Panc1 (cell line): ENCODE measurements at places on chromosomes 6 and 20. TPM values are rescaled to one million over a fixed set of nuclear protein-coding genes. Genes with fewer than 3 reads are reported as not detected.

GRCh38 chr20:47318027-47318585, 38.4 kb downstream of the ZMYND8 start:
- DNase-seq = no peak

DNA sequence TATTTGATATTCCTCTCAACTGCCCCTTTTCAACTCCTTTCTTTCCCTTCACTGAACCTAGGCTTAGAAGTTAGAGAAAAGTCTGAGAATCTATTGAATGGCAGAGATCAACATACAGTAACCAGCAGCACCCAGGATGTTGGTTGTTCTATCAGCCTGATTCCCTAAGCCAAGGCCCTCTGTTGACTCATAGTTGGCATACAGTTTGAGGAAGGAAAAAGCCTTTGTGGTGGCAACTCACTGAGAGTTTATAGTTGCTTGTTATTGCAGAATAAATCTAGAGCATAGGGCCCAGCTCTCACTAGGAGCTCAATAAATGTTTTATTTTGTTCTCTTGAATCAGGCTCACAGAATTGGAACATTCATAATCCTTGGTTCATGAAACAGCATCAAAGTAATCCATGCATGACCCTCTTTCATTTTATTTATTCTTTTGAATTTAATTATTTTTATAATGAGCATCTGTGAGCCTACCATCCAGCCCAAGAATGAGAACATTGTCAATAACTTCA, 119.1 kb upstream of the ADGRF1 start:
- DNase-seq = no peak

GRCh38 chr6:135871296-135871695, 19.8 kb downstream of the PDE7B start:
- DNase-seq = no peak

- no peak for DNase-seq
Observed at GRCh38 chr20:57392512-57393271, 1.5 kb downstream of the RBM38 start.

- no peak for DNase-seq
Observed at GRCh38 chr6:31558631-31559500, 11.5 kb downstream of the NFKBIL1 start.

The PLCB1 gene
- 0.59 TPM for total RNA-seq

DNA sequence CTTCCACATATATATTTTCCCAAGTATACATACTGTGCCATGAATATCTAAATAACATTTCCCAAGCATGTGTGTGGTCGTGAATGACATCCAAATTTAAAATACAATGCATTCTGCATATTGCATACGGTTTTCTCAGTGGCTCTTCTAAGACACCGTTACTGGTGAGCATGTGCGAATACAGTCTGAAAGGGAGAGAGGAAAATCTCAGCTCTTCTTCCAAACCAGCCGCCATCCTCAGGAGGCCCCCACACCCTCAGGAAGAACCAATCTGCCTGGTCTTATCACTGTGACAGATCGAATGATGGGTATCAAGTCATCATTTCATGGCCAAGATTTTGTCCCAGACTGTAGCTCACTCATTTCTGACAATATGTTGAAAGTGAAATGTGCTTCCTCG, 50.7 kb downstream of the ADAT2 start:
- DNase-seq = no peak

- no peak for DNase-seq
Observed at GRCh38 chr20:34583544-34583943, 25.0 kb downstream of the MAP1LC3A start.

The PLCB4 gene
- 1.5 TPM for total RNA-seq

The CNKSR3 gene
- total RNA-seq = 18.2 TPM

DNA sequence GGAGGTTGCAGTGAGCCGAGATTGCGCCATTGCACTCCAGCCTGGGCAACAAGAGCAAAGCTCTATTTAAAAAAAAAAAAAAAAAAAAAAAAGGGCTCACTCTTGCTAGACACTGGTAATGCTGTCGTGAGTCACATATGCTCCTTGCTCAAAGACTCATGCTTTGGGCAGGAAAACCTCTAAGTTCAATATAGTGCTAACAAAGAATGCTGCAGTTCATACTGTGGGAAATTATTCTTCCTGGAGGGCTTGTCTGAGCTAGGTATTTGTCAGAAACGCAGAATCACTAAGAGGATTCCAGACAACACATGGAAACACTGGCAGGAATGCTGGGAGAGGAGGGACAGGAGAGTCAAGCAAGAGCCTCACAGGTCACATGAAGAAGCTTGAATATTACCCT, 2.3 kb upstream of the LYRM2 start:
- no peak for DNase-seq

The HSF2 gene
- 21.1 TPM for total RNA-seq

The CALHM6 gene
- total RNA-seq = not detected

- DNase-seq = no peak
Observed at GRCh38 chr6:11632231-11632630, 94.7 kb downstream of the TMEM170B start.

DNA sequence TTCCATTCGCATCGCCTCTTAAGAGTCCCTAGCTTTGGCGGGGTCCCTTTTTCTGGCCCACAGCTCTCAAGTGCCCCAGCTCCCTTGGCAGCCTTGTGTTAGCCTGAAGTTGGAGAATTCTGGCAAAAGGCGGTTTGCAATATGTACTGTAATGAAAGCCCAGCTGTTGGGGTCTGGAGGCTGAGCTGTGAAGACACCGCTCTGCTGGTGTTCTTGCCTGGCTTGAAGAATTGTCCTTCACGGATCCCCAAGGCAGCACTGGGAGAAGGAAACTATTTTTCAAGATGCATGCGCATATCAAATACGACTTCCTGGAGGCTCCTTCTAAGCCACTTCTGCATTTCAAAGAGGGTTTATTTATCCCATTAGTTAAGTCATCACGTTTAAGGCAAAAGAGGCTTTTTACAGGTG, 21.4 kb upstream of the CITED2 start:
- no peak for DNase-seq

GRCh38 chr6:157333956-157334355, 10.6 kb upstream of the TMEM242 start:
- no peak for DNase-seq

GRCh38 chr20:57927376-57927775, 217.6 kb upstream of the PMEPA1 start:
- DNase-seq = no peak

- no peak for DNase-seq
Observed at GRCh38 chr6:7489376-7489775, 52.1 kb upstream of the DSP start.

The OVOL2 gene
- total RNA-seq = 0.77 TPM

The NFKBIE gene
- 24.9 TPM for total RNA-seq

- DNase-seq = no peak
Observed at GRCh38 chr6:149060300-149060984, 257.1 kb upstream of the TAB2 start.

DNA sequence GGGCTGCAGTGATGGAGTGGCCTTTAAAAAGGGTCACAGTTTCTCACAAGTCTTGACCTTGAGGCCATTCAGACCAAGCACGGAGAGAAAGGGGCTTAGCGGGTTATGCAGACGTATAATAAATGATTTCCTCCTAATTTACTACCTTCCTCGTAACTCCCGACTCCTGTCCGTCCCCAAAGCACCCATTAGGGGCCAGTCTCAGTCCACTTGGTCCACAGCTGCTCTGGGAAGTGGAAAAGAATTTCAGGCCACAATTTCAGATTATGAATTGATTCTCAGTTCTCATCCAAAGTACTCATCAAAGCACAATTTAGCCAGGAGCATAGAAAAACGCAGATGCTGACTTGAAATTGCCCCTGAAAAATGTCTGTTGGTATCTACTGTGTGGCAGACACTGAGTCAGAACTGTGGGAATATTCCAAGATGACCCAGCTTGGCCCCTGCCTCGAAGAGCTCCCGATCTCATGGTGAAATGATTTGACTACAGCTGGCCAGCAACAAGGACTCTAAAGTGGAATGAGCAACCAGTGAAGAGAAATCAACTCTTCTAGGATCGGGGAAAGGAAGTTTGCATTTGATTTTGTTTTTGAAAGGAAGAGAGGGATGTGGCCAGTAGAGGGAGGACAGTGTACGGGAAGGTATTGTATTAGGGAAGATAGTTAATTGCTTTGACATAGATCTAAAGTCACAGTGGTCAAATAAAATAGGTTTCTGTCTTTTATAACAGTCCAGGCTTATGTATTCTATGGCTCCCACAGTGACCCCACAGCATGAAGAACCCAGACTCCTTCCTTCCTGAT, 15.2 kb upstream of the STK35 start:
- DNase-seq = no peak

DNA sequence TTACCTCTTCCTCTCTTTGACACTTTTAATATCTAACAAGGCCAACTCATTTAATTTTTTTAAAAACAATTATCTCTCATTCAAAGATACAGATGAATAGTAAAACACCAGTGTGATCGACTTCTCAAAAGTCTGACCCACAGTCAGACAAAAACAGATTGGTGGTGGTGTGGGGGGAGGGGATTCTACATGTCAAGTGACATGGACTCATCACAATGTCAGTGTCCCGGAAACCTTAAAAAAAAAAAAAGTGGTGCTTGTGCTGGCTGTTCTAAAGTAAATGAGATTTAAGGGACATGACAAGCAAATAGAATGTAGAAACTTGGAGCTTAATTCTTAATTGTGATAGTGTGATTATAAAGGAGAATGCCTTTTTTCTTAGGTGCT, 16.3 kb upstream of the RFPL4B start:
- no peak for DNase-seq

The CAGE1 gene
- not detected for total RNA-seq

The OR2B6 gene
- total RNA-seq = 0.26 TPM

- no peak for DNase-seq
Observed at GRCh38 chr6:93927731-93928130, 508.4 kb upstream of the EPHA7 start.

- DNase-seq = no peak
Observed at GRCh38 chr6:163571730-163572129, 157.2 kb downstream of the QKI start.

DNA sequence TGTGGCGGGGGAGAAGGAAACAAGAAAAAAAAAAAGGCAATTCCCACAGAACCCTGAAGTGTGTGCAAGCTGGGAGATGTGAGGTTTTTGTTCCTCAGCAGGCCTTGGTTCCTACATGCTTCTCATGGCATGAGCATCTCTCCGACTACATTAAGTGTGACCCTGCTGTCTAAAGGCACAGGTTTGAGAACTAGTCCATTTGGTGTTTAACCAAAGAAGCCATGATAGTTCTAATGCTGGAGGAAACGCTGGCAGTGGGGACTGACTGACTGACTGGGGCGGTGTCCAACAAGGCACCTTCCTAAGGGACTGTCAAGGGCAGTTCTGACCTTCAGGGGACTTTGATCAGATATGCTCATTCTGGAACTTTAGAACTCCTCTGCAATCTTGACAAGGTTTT, 3.8 kb downstream of the TXNDC5 start:
- no peak for DNase-seq

GRCh38 chr6:144449911-144450597, 164.9 kb downstream of the UTRN start:
- no peak for DNase-seq

The FAM50B gene
- total RNA-seq = not detected

The BTN1A1 gene
- total RNA-seq = 0.10 TPM
